SK-N-SH (cell line): ENCODE measurements at places on chromosomes 2 and 18.

GRCh38 chr2:154554046-154554445 is 144.4 kb upstream of the KCNJ3 start:
- no peak for DNase-seq

DNA sequence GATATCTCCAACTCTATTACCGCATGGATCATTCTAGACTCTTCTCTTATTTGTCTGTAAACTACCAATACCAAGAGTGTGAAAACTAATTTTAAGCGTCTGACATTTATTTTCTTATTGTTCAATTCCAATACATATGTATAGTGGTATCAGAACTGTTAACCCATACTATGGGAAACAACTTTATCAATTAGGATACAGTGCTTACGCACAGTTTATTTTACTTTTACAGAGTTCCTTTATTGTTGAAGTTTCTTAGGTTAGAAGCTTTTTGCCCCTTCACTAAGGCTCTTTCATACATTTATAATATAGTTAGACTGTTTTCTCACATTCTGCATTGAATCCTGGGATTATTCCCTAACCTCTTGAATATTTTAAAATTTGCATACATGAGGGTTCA is 198.8 kb upstream of the RGPD4 start:
- DNase-seq: no peak

DNA sequence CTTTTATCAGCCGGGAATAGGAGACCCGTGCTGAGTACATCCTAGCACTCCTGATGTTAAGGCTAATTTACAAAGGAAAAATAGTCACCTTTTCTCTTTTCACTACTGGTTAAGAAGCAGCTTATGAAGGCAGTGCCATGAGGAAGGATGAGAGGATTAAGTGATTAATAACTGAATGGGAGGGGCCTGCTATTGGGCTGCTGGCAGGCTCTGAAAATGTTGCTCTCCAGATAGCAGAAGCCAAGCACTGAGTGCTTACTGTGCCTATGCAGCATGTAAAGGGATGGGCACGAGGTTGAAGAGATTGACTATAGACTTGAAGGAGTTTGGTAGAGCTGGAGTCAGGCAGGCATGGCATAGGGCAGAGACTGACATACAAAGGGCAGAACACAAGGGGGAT is 282.4 kb upstream of the THSD7B start:
- DNase-seq: no peak

- DNase-seq: no peak
Measured at GRCh38 chr2:104889291-104889959, 35.5 kb downstream of the POU3F3 start.

GRCh38 chr2:98058191-98058975 is 28.6 kb upstream of the VWA3B start:
- no peak for DNase-seq

- no peak for DNase-seq
Measured at GRCh38 chr2:43937269-43937820, 58.4 kb downstream of the LRPPRC start.

- DNase-seq: no peak
Measured at GRCh38 chr18:74679006-74679678, 81.5 kb downstream of the ZNF407 start.

GRCh38 chr2:207482630-207483029 is 47.1 kb upstream of the CREB1 start:
- DNase-seq: no peak

GRCh38 chr2:1598041-1598710 is 146.1 kb downstream of the PXDN start:
- DNase-seq: no peak

- DNase-seq: no peak
Measured at GRCh38 chr2:231526341-231527090, 3.7 kb downstream of the NMUR1 start.

GRCh38 chr2:12769492-12770105 is 52.9 kb downstream of the TRIB2 start:
- DNase-seq: no peak

DNA sequence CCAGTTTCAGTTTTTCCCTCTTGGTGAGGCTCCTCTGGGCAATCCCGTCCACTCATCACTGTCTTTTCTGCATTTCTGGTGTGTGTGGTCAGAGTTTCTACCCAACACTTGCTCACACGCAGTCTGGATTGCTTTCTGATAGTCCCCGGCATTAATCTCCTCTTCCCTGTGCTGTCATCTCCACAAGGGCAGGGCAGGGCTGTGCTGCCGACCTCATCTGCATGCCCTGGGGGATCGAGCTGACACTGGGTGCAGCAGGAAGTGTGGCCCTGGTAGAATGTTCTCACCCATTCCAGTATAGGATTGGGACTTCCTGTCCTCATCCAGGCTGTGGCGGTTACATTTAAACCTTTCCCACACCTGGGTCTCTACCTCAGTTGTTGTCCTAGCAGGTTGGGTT is 80.0 kb upstream of the FAM136A start:
- peak; percentile 32 for DNase-seq

DNA sequence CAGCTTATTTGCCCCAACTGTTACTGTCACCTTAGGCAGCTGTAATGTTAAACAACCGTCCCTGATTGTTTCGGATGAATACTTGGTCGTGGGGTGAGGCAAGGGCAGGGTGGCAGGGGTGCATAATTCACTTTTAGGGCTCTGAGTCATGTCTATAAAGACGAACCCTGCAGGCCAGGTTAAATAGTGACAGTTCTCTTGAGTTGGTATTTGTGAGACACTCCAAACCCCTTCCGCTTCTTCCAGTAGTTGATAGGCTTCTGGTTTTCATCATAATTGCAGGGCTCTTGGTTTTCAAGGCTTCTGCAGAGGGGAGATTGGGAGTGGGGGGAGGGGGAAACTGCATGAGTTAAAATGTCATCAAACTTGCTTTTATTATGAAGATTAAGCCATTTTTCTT is 97.2 kb upstream of the TSPYL6 start:
- no peak for DNase-seq

- no peak for DNase-seq
Measured at GRCh38 chr18:44682871-44683221, 2.2 kb downstream of the SETBP1 start.

DNA sequence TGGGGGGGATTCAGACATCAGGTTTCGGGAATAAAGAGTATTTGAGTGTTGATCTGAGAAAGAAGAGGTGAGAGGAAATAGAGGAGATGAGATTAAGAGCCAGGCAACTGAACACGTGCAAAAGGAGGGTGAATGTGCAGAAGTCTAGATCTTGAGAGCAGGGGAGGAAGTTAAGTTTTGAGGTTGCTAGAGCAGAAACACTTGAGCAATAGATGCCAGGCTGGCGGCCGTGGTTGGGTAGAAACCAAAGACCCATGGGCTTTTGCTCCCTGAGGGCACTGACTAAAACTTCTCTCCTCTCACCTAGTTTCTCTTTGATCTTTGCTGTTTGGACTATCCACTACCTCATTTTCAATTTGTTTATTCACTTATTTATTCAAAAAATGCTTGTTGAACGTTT is 116.0 kb downstream of the CDC42EP3 start:
- no peak for DNase-seq

- no peak for DNase-seq
Measured at GRCh38 chr18:54783139-54783538, 45.1 kb upstream of the RAB27B start.

- peak; percentile 25 for DNase-seq
Measured at GRCh38 chr18:24491927-24492834, 31.7 kb downstream of the HRH4 start.

GRCh38 chr18:44545359-44545985 is 135.2 kb upstream of the SETBP1 start:
- no peak for DNase-seq

DNA sequence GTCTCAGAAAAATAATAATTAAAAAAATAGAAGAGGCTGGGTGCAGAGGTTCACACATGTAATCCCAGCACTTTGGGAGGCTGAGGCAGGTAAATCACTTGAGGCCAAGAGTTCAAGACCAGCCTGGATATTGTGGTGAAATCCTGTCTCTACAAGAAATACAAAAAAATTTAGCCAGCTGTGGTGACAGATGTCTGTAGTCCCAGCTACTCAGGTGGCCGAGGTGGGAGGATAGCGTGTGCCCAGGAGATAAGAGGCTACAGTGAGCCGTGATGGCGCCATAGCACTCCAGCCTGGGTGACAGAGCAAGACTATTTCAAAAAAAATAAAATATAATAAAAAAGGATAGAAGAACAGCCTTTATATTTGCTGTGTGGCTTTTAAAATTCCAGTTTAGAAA is 35.9 kb downstream of the SMC6 start:
- no peak for DNase-seq

DNA sequence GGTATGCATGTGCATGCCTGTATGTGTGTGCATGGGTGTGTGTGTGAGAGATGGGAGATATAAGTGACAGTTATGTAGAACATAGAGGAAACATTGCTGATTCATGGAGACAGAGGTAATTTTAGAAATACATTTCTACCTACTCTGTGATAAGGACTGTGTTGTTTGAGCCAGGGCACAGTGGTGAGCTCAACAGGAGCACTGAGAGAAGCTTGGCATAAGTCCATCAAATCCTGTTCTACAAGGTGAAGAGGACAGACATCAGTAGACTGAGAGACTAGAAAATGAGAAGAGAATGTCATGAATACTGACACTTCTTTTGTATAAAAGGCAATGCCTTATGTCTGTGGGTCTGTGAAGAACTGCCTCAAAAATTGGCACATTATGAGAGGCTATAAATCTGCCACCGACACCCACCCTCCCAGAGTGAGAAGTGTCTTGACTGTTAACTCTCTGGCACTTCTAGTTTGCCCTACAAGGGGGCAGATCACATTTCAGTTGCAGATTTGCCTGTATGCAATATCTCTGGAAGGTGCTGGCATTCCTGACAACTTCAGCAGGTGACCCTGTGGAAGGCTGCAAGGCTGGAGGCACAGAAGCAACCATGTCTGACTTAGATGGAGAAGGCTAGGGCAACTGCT is 962.3 kb upstream of the NRXN1 start:
- no peak for DNase-seq

DNA sequence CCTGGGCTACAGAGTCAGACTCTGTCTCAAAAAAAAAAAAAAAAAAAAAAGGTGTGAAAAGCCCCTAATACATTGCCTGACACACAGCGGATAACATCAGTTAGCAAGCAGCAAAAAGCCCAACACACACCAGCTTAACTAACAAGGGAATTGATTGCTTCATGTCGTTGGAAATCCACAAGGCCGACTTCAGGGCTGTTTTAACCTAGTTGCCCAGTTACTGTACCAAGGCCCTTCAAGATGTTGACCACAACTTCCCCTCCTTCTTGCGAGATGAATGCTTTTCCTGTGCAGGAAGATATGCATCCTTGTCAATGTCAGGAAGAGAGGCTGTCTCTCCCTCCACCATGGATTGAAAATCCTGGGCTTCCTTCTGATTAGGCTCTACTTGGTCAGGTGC is 202.9 kb downstream of the MIB1 start:
- DNase-seq: no peak

GRCh38 chr2:34912084-34912483 is 1313.0 kb upstream of the FAM98A start:
- DNase-seq: no peak

- DNase-seq: peak; percentile 59
Measured at GRCh38 chr18:25503567-25504081, 151.7 kb upstream of the ZNF521 start.

- no peak for DNase-seq
Measured at GRCh38 chr2:229422063-229422462, 151.0 kb upstream of the PID1 start.

- DNase-seq: peak; percentile 10
Measured at GRCh38 chr2:42979870-42980763, 187.7 kb upstream of the HAAO start.

- no peak for DNase-seq
Measured at GRCh38 chr2:237053066-237053465, 32.6 kb upstream of the COPS8 start.

- no peak for DNase-seq
Measured at GRCh38 chr2:23685181-23685580, 241.7 kb downstream of the ATAD2B start.

GRCh38 chr2:112646102-112646719 is 472 bp downstream of the SLC20A1 start:
- DNase-seq: peak; percentile 73

- DNase-seq: no peak
Measured at GRCh38 chr2:168454737-168455644, 1.1 kb upstream of the CERS6 start.

- no peak for DNase-seq
Measured at GRCh38 chr2:201970786-201971108, 62.9 kb upstream of the FZD7 start.

DNA sequence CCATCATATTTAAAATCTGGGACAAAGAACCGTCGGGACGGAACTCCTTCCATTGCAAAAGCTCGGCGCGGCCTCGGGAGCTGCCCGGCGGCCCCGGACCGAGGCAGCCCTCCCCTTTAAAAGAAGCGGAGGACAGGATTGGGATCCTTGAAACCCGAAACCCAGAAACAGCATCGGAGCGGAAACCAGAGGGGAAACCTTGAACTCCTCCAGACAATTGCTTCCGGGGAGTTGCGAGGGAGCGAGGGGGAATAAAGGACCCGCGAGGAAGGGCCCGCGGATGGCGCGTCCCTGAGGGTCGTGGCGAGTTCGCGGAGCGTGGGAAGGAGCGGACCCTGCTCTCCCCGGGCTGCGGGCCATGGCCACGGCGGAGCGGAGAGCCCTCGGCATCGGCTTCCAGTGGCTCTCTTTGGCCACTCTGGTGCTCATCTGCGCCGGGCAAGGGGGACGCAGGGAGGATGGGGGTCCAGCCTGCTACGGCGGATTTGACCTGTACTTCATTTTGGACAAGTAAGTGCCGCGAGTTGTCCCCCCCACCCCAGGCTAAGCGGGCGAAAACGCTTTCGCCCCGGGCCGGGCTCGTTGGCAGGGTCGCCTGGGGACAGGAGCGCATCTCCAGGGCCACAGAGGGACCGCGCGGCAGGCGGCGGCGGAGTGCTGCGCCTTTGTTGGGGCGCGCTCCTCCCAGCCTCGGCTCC is at the start of gene ANTXR1:
ANTXR1 (plus strand) TSS at position 38 of the 698 bp plus-strand sequence; CDS start at position 359, 321 bp downstream.
- peak; percentile 87 for DNase-seq

DNA sequence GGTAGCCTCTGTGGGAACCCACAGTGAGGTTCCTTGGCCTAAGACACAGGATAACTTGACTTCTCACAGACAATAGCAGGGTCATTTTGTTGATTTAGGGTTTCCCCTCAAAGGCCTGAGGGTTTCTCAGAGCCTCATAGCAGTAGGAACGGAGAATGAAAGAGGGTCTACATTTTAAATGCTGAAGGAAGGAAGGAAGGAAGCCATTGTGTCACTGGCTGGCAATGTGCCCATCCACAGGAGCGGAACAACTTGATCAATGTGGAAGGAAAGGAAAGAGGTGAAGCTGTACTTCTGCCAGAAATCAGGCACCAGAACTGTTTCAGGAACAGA is 5.1 kb downstream of the IL1B start:
- no peak for DNase-seq

DNA sequence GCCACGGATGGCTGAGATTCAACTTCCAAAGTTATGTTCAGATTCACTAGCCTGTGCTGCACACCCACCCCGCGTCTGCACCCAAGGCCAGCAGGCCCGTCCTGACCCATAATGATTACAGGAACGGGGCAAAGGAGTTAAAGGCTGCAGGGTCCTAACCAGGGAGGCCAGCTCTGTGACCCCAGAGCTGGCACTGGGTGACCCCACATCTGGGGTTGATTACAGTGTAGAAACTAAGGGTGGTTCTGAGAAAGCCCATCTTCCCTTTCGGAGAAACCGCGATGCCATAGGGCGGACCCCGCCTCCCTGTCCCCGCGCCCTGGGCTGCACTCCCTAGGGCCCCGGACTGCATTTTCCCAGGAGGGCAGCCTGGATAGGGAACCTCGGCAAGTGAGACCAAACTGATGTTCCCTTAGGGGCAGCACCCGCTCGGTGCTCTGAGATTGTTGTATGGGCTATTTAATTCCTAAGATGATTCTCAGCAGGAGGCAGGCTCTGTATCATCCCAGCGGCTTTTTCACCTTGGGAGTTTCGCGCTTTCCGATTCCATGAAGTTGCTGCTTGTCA is 2.2 kb upstream of the GPR148 start:
- DNase-seq: no peak

GRCh38 chr2:34806891-34807290 is 1207.8 kb upstream of the FAM98A start:
- no peak for DNase-seq
